HEK293T (cell line): ENCODE measurements at places on chromosomes 3 and 15.

- DNase-seq = no peak
Measured at GRCh38 chr3:188207941-188208515, 54.1 kb downstream of the LPP start.

- DNase-seq = no peak
Measured at GRCh38 chr3:131072845-131073244, 46.2 kb downstream of the NEK11 start.

DNA sequence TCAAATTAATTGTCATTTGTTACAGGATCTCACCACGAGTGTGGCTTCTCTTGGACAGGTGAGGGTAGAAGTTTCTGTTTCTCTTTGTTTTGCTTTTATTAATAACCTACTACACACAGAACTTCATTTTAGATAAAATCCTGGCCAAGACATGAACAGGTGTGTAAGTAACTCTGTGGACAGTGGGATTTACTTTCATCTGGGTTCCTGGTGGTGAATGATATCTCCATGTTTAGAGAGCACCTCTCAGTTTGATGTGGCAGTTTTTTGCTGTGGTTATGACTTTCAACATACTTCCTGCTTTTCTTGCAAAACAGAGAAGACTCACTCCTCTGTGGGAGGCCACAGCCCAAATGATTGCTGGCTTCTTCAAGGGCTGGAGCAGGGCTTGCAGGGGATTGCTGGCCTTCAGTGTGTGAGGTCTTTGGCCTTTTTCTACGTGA lies 71.1 kb upstream of the XCR1 start:
- DNase-seq = no peak

DNA sequence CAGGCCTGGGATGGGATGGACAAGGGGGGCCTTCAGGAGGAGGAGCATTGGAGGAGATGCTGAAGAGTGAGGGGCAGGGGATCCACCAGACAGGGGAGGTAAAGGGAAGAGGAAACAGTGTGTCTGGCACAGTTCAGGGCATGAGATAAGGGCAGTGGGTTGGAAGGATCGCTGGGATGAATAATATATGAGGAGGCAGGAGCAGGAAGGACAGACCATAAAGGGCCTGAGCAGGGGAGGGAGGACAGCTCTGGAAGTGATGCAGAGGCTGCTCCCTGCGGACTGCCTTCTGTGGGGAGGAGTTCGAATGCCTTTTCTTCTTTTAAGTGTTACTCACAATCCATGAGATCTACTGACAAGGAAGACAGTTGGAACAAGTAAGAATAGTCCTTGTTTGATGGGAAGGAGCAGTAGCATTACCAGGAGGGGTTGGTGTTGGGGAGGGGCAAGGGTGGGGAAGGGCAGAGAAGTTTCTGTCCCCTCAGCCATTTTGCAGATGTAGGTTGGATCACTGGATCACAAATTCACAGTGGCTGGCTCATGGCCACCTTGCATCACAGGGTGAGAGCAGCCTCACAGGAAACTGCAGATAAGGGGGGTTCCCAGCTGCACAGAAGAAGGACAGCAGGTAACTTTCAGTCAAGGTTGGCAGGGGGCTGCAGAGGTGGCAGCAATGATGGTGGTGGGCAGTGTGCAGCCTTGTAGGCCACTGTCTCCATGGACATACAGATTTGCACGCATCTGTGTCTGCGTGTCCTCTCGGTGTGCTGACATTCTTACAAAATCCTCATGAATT lies 91.9 kb upstream of the SNRPN start:
- no peak for DNase-seq

DNA sequence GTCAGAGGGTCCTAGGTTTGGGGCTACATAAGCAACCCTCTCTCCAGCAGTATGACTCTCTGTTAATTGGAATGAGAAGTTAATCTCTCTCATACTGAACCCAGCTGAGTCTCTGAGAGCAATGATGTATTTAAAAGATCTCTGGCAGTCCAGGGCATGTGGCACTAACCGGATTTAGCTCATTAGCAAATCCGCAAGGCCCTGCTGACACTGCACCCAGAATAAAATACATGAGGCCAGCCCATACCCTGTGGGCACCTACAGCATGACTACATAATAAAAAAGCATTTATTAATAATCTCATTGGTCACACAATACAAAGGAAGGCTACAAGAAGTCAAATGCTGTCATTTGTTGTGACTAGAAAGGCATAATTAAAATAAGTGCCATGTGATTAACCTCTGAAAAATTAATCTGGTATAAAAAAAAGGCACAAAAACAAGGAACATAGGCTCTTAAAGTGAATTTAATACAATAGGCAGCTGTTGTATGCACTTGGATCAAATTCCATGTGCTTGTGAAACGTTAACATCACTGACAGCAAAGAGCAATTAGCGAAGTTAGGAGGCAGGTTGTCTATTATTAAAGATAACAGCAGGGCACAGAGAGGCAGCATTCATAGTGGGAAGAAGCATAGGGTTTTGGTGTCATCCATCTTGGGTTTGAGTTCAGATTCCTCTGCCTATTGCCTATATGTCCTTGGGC lies 381.2 kb downstream of the WDR72 start:
- no peak for DNase-seq

- no peak for DNase-seq
Measured at GRCh38 chr3:113954091-113954685, 6.4 kb downstream of the ZDHHC23 start.

GRCh38 chr3:134652409-134652831 lies 1.6 kb upstream of the KY start:
- no peak for DNase-seq

- no peak for DNase-seq
Measured at GRCh38 chr3:193248848-193249468, 7.9 kb downstream of the PLAAT1 start.

DNA sequence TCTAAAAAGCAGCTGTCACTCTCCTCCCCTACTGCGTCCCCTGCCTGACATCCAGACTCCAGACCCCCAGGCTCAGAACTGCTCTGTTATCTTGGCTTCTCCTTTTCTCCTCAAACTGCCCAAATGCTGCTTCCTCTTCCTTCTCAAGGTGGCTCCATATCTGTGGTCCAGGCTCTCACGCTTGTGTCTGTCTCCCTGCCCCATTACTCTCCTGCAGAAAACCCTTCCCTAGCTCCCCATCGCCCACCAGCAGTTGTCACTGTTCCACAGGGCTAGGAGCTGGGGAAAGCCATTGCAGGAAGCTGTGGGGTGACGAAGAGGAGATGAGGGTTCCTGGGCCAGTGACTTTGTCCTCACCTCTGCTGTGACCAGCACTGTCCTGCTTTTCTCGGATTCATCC lies 30.7 kb upstream of the CGNL1 start:
- no peak for DNase-seq

DNA sequence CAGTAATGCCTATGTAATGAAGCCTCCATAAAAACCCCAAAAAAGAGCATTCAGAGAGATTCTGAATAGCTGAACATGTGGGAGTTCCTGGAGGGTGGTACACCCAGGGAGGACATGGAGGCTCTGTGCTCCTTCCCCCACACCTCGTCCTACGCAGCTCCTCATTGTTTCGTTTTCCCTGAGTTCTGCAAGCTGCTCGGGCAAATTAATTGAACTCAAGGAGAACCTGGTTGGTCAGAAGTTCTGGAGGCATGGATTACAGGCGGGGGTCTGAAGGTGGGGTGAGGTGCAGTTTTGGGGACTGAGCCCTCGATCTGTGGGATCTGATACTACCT lies 142.2 kb downstream of the MYO9A start:
- no peak for DNase-seq

DNA sequence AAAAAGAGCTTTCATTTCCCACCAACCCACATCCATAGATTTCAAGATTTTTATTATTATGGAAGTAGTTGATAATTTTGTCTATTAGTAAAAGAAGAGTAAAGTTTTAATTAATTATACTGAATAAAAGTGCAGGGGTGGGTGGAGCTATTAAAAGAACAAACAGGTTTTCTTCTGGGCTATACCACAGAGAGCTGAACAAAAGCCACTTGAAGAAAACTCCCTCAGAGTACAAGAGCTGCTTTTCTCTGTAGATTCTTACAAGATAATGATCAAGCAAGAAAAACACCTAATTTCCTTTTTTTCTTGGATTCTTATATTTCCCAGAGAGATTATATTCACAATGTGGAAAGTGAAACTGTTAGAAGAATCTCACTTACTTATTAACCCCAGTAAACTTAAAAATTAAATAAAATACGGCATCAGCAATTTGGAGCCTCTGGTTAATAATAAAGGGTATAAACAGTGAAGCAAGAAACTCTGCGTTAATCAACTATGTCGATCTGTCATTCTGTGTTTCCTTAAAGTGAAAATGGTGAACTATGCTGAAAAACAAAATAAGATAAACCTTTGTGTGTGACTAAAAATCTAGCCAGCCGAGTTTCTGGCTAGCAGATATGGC lies 84.9 kb downstream of the THBS1 start:
- DNase-seq = no peak

DNA sequence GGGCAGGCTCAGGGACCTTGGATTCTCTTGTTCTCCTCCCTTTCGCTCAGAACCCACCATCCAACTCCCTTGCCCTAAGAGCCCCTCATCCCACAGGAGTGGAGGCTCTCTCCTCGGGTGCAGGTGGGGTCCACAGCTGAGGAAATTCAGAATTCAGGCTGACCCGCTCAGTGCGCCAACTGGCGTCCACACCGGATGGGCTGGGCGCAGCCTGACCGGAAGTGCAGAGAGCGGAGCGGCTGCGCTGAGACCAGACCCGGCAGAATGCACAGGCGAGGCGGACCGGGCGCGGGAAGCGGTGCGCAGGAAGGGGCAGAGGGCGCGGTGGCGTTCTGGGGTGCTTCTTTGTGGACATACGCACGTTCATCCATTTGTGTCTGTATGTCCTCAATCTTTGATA lies 210.4 kb upstream of the NDN start:
- no peak for DNase-seq

- DNase-seq = no peak
Measured at GRCh38 chr15:90598031-90598577, 68.4 kb downstream of the CRTC3 start.

DNA sequence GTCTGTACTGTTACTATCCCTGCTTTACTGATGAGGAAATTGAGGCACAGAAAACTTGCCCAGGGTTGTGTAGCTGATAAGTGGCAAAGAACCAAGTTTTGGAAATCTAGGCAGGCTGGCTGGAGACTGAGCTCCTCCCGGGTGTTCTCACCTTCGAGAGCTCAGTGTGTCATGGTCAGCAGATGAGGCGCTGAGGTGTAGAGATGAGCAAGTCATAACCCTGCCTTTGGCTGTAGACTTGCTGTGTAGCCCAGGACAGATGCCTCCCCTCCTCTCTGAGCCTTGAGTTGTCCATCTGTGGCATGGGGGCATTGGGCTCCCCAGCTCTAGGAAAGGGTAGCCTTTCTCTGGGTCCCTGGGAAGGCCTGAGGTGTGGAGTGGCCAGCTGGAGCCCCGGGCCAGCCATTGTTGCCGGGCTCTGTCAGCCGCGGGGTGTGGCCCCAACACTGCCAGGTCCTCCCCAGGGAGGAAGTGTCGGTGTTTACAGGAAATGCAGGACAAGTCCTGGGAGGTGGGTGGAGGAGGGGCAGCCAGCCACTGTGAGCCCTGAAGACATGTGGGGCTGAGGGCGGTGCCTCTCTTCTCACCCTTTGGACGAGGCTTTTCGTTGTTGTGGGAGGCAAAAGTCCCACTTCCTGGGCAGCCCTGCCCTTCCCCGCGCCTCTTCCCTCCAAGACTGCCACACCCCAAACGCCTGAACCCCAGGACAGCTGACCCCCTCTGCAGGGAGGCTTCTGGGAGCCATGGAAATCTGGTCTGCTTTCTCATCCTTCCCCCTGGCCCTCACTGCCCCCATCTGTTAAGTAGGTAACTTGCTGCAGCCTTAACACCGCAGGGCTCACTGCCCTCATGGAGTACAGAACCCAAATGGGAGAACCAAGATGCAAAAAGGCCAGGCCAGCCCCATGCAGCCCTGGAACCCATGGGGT lies 29.1 kb downstream of the FGD5 start:
- no peak for DNase-seq

DNA sequence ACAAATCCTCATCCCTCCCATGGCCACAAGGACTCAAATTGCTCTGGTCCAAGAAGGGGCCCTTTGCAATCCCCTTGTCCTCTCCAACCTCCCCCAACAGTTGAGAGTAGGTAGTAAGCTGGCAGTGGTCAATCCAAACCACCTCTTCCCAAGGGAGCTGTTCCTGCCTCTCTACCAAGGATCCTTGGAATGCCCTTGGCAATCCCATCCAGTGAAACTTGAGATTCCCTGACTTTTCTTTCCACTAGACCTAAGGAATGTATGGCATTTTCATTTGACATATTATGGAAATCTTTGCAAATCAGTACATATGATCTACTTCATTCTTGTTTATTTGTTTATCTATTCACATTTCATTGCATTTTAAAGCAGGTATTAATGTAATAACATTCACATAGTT lies 4.8 kb upstream of the RBP2 start:
- DNase-seq = no peak

DNA sequence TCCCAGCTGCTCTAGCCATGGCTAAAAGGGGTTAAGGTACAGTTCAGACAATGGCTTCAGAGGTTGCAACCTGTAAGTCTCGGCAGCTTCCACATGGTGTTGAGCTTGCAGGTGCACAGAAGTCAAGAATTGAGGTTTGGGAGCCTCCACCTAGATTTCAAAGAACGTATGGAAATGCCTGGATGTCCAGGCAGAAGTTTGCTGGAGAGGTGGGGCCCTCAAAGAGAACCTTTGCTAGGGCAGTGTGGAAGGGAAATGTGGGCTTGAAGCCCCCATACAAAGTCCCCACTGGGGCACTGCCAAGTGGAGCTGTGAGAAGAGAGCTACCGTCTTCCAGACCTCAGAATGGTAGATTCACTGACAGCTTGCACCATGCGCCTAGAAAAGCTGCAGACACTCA lies 73.7 kb downstream of the STT3B start:
- DNase-seq = no peak

- DNase-seq = no peak
Measured at GRCh38 chr3:178436773-178437172, 99.5 kb upstream of the KCNMB2 start.

DNA sequence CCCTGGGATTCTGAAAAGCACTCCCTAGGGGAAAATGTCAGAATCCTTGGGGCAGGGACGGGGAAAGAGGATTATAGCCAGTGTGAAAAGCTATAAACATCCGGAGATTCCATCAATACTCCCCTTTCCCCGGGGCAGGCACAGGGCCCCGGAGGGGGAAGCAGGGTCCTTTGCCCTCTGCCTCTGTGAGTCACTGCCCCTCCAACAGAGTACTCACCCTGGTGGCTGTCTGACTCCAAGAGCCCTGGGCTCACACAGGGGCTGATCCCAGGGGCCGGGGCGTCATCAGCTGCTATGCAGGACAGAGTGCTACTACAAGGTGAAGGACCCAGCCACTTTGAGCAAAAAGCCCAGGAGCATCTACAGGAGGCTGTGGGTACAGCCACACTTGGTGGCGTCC lies 133.0 kb upstream of the PRR20G start:
- DNase-seq = no peak

GRCh38 chr3:118436697-118437262 lies 597.9 kb downstream of the IGSF11 start:
- no peak for DNase-seq

GRCh38 chr3:116263842-116264545 lies 181.3 kb downstream of the LSAMP start:
- no peak for DNase-seq

GRCh38 chr3:17261627-17262369 lies 377.0 kb downstream of the PLCL2 start:
- no peak for DNase-seq
